Dorsolateral prefrontal cortex (tissue), 122 donors: ENCODE measurements at places on chromosomes 3 and 15.

GRCh38 chr3:191263365-191263764 is 64.3 kb downstream of the OSTN start:
- DNase-seq = no peak

- no peak for DNase-seq
Measured at GRCh38 chr3:141240687-141241615, 9.3 kb downstream of the PXYLP1 start.

DNA sequence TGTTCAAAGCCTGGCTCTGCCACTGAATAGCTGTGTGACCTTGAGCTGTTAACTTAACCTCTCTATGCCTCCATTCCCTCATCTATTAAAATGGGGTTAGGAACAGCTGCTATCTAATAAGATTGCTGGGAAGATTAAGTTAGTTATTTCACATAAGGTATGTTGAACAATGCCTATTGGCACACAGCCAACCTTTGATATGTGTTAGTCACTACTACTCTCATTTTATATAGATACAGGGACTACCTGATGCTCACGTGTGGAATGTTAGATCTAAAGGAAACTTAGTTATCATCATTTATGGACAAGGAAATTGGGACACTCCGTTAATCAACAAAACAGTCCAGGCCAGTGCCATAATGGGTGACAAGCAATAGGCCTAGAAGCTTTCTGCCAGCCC is 332.4 kb upstream of the PPP2R3A start:
- DNase-seq = no peak

DNA sequence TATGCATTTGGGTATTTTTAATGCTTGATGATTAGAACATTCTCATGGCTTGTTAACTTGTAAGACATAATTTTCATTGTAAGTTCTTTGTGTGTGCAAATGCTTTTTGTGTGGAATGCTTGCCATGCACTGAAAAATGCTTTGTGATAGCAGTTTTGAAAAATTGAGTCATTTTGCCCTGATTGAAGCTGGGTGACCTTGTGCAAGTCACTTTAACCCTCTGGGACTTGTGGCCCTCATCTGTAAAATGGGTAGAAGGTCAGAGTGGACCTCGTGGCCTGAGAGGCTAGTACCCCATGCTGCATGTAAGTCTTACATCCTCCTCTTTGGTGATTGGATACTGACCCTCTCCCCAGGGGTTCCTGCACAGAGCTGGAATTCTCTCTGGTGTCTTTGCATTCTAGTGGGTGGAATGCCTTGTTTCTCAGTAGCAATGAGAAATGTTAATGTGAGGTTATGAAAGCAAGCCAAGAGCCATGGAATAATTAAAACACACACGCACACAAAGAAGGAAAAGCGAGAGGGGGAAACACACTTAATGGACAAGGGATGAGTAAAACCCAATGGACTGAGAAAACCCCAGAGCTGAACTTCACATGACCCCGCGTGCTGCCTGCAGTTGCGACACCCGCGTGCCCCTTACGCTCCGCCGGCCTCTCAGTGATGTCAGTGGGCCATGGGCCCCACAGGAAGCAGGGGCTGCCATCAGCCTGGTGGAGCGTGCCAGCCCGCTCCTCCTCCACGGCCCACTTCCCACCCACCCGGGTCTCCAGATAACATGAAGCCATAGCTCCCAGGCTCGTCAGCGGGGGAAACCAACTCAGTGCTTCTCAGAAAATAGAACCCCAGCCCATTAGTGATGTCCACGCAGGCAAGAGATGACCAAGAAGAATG is 44.0 kb downstream of the SMAD3 start:
- DNase-seq = no peak

DNA sequence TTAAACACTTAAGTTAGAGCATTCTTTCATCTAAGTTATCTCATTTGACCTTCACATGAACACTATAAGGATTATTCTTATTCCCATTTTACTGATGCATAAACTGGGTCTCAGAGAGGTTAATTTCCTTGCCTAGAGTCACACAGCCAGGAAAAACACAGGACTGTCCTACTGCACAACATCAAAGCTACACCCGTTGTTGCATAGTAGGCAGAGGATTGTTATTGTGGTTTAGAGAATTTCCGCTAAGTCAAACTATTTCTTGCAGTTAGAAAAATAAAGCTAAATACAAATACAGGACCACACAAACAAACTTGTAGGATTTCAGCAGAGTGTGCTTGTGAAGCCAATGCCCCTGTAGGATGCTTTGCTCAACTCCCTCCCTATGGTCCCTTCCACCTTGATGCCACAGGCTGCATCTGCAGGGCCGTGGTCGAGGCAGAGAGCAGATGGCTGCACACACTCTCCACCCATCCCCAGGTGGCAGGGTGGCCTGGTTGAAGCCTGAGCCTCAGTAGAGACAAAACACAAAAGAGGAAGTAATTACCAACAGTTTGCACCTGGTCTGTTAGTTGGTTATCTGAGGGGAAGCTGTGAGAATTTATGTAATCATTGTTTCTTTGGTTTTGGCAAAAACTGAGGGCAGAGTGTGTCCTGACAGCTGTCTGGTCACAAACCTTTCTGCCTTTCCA is 41.1 kb upstream of the SKOR1 start:
- no peak for DNase-seq

DNA sequence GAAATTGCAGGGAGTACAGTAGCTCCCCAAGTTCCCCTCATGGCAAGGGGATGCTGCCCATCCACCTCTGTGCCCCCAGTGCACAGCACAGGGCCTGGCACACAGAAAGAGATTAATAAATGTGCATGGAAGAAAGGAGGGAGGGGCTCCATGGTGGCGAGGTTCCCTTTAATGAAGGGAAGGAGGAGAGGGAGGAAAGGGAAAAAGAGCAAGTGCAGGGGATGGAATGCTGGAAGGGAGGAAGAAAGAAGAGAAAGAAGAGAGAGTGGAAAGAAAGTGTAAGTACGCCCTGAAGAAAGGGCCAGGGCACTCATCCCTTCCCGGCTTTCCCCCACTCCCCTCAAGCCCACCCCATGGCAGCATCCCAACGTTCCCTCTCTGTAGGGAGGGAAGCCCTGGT is 1.5 kb upstream of the VIPR1 start:
- DNase-seq = peak; percentile 1

- no peak for DNase-seq
Measured at GRCh38 chr15:90987561-90988141, 6.7 kb downstream of the PRC1 start.

DNA sequence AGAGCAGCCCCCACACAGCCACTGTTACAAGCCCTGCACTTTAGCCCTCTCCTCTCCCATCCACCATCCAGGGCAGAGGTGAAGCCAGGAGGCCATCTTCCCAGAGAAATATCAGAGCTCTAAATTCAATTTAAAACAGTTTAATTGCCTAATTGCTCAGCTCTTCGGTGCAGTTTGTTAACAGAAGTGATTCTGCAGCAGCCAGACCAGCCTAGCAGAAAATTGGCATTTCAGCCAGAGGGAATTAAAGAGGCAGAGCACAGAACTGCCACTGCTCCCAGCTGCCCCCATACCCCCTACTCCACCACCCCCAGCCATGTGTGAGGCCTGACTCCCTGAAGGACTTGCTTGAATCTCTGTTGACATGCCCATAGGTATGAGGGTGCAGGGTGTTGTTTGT is 38.5 kb downstream of the TPRA1 start:
- no peak for DNase-seq

DNA sequence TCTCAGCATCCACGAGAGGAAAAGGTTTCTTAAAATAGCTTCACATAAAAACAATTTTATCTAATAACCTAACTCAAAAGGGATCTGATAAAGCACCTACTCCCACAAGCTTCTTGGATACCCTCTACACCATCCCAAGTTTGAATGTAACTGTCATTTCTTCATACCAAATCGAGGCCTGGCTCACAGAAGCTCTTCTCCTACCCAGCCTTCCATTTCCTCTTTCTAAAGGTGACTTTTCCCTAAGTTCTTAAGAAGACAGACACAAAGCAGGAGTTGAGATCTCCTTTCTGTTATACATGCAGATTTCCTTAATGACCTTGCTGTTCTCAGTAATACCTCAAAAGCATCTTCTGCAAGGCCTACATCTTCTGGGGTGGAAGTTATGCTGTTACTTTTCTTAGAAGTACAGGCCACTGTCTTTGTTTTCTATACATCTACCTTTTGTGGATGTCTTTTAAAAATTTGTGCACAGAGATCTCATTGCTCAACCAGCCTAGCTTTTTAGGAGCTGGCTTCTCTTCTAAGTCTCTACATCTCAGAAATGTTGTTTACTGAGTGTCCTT is 3.4 kb upstream of the LRRIQ4 start:
- no peak for DNase-seq
